Stimulated activated CD4-positive, alpha-beta T cell treated with anti-CD3 and anti-CD28 coated beads, Interleukin-1b, Interleukin-23, amount 100 ng/mL, for 4 hours (primary cell): ENCODE measurements at places on chromosomes 6 and 20.

DNA sequence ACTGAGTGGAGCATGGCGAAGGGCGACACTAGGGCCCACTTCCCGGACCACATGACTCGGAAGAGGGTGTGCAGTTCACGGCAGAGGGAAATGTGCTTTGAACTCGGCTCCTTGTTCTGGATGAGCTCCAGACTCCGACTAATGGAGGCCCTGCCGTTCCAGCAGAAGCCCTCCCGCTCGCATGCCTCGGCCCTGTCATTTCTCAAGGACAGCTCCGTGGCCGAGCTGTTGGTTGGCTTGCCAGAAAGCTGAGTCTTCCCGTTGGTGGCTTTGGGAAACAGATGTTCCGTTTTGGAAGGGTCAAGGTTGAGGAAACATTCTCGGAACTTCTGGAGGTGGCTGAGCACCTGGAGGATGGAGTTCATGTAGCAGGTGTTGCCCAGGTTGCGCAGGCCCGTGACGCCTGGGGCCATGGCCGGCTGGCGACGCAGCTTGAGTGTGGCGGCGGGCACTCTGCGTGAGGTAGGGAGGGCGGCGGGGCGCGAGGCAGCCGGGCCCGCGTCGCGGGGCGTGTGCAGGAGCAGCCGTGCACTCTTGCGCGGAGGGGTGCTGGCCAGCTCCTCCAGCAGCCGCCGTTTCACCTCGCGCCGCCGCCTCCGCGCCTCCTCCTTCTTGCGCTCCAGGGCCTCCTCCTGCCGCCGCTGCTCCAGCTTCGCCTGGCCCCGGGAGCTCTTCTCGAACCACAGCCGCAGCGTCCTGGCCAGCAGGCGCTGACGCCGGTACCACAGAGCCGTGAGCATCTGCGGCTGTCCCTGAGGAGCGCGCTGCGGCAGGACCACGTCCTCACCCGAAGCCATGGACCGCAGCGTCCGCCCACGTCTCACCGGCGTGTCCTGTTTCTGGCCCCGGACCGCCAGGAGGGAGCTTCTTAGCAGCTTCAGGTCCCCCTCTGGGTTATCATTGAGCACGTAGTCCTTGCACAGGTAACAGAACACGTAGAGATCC lies 18.6 kb downstream of the TOMM6 start:
- no peak for DNase-seq

GRCh38 chr6:24534329-24534728 lies 39.6 kb downstream of the ALDH5A1 start:
- no peak for DNase-seq

DNA sequence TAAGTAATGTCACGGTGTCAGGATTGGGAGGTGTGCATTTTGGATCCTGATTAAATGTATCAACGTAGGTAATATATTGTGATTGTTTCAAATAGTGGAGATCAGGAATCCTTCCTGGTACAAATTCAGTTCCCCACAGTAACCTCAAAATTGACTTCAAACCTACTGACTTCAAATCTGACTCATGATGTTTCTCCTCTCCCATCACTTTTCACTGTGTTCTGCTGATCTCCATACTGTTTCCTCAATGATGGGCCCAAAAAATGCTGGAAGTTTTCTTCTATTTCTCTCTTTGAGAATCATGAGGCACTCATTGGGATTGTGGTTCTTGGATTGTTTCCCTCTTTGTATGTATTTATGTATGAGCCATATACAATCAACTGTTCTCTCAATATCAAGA lies 35.9 kb downstream of the LAMA2 start:
- DNase-seq: no peak

DNA sequence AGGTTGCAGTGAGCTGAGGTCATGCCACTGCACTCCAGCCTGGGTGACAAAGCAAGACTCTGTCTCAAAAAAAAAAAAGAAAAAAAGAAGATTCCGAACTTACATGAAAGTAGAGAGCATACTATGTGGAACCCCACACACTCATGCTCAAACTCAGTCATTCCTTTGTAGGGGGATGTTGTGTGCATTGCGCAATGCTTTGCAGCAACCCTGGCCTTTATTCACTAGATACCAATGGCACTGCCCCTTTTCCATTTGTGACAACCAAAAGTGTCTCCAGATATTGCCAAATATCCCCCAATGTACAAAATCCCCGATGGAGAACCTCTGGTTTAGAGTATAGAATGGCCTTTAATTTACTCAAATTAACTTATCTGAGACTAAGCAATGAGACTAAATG lies 158.6 kb downstream of the GJA1 start:
- no peak for DNase-seq

- no peak for DNase-seq
These were observed 32.8 kb upstream of the ZNF133 start for GRCh38 chr20:18255526-18255925.

DNA sequence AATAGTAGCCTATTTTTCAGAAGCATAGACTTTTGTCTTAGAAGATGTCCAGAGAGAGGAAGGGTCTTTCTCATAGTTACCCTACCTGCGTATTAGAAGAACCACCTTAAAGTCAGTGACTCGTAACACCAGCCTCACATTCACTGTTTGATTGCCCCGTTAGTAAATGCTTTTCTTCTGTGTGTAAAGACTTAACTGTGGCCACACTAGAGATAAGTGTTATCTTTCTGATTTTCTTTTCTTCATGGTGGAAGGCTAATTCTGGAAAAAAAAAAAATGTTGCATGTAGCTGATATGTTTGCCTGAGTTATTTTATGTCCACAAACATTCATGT lies 83.9 kb downstream of the SAMD3 start:
- DNase-seq: no peak

- DNase-seq: no peak
These were observed 43.2 kb downstream of the COL21A1 start for GRCh38 chr6:56204134-56204533.

DNA sequence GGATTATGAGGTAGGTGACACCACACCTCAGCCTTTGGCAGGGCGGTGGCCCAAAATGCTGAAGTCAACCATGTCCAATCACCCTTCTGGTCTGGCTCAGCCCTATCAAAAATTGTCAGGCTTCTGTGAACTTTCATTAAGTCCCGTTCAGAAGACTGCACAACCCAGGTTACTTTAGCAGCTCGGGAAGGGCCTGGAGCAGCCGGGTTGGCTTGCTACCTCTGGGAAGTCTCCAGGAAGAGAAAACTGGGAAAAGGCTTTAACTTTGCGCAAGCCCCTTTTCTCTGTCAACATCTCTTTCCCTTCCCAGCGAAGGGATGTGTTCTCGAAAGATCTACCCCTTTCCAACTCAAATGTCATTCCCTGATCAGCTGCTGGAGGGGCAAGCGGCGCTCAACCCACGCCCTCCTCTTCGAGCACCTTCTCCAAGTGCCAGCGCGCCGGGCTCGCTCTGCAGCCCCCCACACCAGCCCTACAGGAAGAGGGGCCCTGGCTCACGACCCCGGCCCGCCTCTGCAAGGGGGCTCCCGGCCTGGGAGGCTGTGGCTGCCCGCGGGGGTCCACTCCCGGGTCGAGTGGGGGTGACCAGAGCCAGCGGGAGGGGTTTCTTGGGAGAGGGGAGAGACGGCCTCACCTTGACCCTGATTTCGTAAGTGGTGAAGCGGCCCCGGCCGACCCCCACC lies 573 bp downstream of the SNX3 start:
- DNase-seq: no peak

GRCh38 chr6:45650524-45651135 lies 272.9 kb upstream of the SUPT3H start:
- DNase-seq: no peak

- DNase-seq: no peak
These were observed 8.3 kb downstream of the BHLHE23 start for GRCh38 chr20:62998449-62998848.

- no peak for DNase-seq
These were observed 1139.3 kb downstream of the HACE1 start for GRCh38 chr6:103720393-103720792.

- DNase-seq: no peak
These were observed 251.3 kb upstream of the PRND start for GRCh38 chr20:4470375-4470774.

- DNase-seq: no peak
These were observed 11.1 kb upstream of the ADIG start for GRCh38 chr20:38569747-38570525.

DNA sequence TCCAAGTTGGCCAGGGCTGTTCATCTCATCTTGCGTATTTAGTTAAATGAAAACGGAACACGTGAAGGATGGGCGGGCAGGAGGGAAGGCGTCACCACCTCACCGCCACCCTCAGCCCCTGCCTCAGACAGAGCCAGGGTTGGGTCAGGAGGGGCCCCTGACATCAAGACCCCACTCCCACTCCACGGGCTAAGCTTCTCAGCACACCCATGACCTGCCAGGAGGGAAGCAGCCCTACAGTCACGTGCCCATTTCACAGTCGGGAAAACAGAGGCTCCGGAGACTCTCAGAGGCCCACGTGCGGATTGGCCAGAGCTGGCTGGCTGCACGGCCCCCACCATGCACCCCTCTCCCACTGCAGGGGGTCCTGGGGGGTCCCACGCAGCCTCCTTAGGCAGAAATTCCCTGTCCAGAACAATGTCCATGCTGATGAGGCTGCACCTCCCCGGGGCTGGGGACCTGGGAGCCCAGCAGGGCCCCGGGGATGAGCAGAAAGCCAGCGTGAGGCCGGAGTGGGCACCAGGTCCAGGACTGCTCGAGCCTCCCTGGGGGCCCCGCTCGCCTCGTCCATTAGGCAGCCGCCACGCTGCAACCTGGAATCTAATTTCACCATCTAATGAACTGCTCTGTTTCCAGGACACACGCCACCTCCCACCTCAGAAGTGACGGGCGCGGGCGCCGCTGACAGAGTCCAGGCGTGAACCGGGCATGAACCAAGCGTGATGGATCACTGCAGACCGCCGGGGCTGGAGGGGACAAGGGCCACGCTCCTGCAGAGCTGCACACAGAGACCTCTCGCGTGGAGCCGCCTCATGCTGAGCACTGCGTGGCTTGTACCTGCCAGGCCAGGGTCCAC lies 15.8 kb downstream of the KCNQ2 start:
- no peak for DNase-seq

DNA sequence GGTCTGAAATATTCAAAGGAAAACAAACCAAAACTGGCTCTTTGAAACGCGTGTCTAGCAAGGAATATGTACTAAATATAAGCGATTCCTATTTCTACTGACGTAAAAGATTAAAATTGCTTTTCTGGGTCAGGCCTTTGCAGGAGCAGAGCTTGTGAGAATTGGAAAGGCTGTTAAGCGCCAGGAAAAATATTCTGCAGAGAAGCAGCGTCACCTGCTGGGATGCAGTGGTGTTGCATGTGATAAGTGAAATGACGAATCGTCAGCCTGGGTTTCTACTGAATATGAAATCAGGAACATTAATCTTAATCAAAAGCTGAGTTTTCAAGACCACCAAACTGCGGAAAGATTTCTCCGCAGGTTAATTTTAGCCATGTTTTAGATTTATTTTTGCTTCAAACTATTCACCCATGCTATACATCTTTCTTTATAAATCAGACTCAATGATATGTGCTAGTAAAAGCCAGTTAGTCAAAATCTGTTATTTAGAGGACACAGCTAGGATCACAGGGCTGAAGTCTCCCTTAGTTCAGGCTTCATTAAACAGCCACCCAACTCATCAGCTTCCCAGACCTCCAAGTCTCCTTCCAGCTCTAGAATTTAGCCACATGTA lies 67.4 kb downstream of the ALDH8A1 start:
- DNase-seq: peak; percentile 49

DNA sequence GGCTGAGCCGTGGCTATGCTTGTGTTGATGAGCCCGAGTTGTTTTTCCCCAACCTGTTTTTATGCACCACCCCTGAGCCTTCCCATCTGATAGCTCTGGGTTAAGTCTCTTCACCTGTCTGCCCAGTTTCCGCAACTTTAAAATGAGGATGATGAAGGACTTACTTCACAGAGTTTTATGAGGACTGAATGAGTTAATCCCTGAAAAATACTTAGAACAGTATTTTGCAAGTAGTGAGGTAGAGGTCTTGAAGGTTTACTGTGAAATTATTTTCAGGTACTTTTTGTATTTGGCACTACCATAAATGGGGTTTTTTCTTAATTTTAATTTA lies 3.2 kb downstream of the MTG2 start:
- DNase-seq: no peak

- DNase-seq: no peak
These were observed 100.6 kb downstream of the PCSK2 start for GRCh38 chr20:17327185-17328148.

GRCh38 chr6:132465530-132466485 lies 47.1 kb downstream of the STX7 start:
- no peak for DNase-seq

DNA sequence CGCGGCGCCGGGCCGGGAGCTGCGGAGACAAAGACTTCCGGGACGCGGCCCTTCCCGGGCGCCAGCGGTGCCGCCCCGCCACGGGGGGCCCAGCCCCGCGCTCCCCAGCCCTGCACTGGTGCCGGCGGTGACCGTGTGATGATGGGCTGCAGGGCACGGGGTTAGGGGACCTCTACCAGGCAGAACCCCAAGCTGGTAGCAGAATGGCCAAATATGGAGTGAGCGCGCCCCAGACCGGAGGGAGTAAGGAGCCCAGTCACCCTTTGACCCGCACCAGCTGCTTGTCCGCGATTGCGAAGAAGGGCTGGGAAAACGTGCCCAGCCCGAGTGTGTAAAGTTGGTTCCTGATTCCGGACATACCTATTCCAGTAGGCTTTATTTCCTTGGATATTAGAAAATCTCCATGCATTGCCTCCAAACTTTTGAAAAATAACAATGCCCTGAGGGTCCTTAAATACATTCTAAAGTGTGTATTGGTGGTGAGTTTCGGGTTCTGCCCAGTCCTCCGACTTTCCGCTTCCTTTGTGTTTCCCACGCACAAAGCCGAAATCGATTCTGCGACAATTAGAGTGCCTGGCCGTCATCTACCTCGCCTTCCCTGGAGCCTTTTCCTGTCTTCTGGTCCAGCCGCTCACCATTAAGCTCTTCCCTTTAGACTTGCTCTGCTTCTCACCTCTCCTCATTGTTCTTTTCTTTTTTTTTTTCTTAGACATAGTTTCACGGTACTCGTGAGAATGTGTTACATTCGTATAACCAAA lies 1.1 kb downstream of the ABRACL start:
- DNase-seq: no peak

- no peak for DNase-seq
These were observed 79.2 kb upstream of the STMND1 start for GRCh38 chr6:17022604-17023003.

DNA sequence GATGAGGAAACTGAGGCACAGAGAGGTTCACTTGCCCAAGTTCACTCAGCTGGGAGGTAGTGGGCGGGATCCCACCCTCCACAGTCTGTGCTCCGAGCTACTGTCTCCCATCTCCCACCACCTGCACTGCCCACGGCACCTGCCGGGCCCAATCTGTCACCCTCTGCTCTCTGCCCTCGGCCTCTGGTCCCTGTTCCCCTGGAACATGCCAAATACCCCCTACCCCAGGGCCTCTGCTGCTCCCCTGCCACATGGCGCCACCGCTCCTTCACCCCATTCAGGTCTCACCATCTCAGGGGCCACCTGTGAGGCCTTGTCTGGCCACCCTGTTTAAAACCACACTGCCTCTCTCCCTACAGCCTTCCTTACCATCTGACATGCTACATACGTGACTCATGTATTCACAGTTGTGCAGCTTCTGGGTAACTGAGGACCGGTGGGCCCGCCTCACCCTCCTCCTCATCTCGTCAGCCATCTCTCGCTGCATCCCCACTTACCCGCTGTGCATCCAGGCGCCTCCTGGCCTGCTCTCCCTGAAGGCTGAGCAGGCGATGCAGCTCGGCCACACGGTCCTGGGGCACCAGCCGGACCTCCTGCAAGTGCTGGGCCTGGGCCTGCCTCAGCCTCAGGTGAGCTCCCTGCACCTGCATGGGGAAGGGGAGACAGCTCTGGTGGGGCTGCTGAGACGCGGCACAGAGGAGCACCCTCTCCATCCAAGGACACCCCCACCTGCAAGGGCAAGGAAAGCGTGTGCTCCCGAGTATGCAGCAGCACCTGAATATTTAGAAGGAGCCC lies 50.6 kb downstream of the GINS1 start:
- no peak for DNase-seq
